Activated gamma-delta T cell treated with Interleukin-2 at 50 U/mL for 16 hours (primary cell): ENCODE measurements at places on chromosomes 3 and 15.

DNA sequence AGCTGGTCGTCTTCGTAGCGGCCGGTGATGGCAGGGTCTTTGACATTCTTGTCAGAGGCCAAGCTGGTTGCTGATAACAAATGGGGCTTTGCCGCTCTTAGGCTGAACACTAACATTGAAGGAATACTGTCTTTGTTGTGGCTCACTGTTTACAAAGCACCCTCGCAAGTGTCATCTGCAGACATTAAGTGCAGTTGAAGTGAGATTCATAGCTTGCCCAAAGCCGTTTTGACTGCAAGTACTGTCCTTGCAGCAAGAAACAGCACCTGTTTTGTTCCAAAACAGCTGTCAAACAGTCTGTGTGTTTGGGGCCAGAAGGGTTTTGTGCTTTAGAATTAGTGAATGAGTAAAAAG is 568 bp downstream of the SENP2 start:
- DNase-seq = no peak

DNA sequence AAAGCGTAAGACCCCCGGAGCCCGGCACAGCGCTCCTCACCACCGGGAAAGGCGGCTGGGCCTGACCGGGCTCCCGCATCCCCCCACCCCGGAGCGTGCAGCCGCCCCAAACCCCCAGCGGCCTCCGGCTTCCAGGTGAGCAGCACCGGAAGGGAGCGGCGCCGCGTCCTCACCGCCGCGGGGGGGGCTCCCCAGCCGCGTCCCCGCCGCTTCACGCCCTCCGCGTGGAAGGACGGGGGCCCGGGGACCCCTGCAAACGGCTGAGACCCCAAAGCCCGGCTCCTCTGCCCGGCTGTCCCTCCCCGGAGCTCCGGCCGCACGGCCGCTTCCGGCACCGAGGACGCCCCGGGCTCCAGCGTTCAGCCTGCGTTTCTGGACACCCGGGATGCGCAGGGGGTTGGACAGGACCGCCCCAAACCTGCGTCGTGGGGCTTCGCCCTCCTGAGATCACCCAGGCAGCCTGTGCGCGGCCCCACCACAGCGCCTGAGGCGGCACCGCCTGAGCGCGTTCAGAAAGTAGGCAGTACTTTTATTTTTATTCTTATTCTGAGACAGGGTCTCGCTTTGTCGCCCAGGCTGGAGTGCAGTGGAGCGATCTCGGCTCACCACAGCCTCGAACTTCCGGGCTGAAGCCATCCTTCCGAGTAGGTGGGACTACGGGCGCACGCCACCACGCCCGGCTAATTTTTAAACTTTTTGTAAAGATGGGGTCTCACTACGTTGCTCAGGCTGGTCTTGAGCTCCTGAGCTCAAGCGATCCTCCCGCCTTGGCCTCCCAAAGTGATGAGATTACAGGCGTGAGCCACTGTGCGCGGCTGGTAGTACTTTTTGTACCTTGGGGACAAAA is 51.6 kb upstream of the BLM start:
- DNase-seq = peak; percentile 26

GRCh38 chr3:189457631-189458412 is 173.4 kb upstream of the TP63 start:
- no peak for DNase-seq

GRCh38 chr3:52290596-52291507 is 3.2 kb downstream of the GLYCTK start:
- DNase-seq = no peak

DNA sequence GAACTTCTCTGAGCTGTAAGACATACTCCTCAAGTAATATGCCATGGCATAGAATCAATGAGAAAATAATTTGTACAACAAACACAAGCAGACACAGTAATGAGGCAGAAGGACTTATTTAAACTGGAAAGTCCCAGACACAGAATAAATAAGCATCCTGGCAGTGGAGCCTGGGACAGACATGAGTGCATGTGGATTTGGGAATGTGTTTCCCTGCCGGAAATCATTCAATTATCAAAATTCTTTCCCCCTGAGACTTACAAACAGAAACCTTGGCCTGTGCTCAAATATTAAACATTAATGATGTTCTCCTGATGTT is 520.1 kb downstream of the ROBO1 start:
- no peak for DNase-seq

DNA sequence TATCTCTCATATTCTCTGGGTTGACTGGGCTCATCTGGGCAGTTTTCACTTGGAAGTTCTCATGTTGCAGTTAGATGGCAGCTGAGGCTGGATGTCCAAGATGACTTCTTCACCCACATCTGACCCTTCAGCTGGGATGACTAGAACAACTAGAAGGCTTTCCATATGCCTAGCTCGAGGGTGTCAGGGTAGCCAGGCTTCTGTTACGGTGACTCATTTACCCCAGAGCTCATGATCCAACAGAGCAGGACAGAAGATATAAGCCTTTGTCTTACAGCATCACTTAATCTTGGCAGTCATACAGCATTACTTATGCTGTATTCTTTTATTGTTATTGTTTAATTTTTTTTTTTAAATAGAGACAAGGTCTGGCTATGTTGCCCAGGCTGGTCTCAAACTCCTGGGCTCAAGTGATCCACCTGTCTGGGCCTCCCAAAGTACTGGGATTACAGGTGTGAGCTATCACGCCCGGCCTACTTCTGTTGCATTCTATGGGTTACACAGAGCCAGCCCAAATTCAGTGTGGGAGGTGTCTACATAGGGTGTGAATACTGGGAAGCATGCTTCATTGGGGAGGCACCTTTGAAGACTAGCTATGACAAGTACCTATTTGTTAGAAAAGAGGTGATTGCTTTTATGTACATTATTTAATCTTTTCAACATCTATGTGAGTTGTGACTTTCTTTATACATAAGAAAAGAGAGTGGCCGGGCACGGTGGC is 10.7 kb downstream of the HMCES start:
- DNase-seq = no peak

- no peak for DNase-seq
Observed at GRCh38 chr3:158837240-158837639, 35.4 kb downstream of the MFSD1 start.
